ENCODE measurements at places on chromosomes 1 and 21.

GRCh38 chr1:60280256-60280655, 206.7 kb upstream of the C1orf87 start:
- no peak overlapping the region for H3K4me3 ChIP-seq
- no peak overlapping the region for H3K27ac ChIP-seq
- H3K4me1 ChIP-seq: peaks cover 6% of the 10 kb centered on the region
- DNase-seq: no peak
- no peaks in the 10 kb centered on the region for H3K27me3 ChIP-seq

- H3K27me3 ChIP-seq: no peaks in the 10 kb centered on the region
- no peak overlapping the region for H3K4me3 ChIP-seq
- H3K4me1 ChIP-seq: no peaks in the 10 kb centered on the region
- H3K27ac ChIP-seq: no peak overlapping the region
- H3K36me3 ChIP-seq: no peaks in the 10 kb centered on the region
These were observed 14.3 kb downstream of the SLC6A9 start for GRCh38 chr1:44016890-44017400.

DNA sequence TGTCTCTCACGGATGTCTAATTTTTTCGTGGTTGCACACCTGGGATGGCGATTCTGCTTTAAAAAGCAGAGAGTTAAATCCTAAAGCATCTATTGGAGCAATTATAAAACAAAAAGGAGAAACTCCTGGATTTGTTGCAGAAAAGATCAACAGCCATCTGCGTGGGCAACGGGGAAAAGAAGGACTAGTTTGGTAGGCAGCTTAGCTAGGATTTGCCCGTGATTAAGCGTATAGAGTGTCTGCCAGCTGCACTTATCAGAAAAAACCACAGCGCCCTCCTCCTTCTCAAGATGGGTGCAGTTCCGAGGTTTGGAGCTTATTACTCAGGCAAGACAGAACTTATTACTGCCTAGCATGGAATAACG, 526 bp upstream of the SLC25A24 start:
- DNase-seq: no peak
- H3K4me1 ChIP-seq: peaks cover 27% of the 10 kb centered on the region
- peaks cover 3% of the 10 kb centered on the region for H3K36me3 ChIP-seq
- peak overlapping the region; percentile 96 for H3K27ac ChIP-seq
- H3K4me3 ChIP-seq: peak overlapping the region; percentile 95
- H3K27me3 ChIP-seq: no peaks in the 10 kb centered on the region

- peak; percentile 77 for DNase-seq
- no peaks in the 10 kb centered on the region for H3K27me3 ChIP-seq
- H3K4me1 ChIP-seq: no peaks in the 10 kb centered on the region
- no peaks in the 10 kb centered on the region for H3K36me3 ChIP-seq
- no peak overlapping the region for H3K27ac ChIP-seq
These were observed 9.0 kb downstream of the UMODL1 start for GRCh38 chr21:42079939-42080787.

- H3K36me3 ChIP-seq: no peaks in the 10 kb centered on the region
- DNase-seq: no peak
- no peaks in the 10 kb centered on the region for H3K27me3 ChIP-seq
- H3K27ac ChIP-seq: no peak overlapping the region
These were observed 7.3 kb upstream of the DEDD start for GRCh38 chr1:161139766-161140165.

DNA sequence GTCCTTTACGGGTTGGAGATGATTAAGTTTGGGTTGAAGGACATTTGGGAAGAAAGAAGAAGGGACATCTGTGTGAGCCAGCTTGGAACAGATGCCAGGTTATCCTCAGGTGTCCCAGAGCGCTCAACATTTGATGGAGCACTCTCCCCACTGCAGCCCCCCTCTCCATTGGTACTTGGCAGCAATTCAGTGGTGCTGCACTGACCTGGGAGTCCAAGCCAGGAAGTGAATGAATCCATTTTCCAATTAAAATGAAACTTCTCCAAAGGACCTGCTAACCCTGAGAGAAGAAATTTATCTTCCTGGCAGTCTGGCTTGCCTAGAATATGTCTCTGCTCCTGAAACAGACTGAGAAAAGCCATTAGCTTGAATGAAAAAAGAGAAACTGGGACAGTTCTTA, 67.1 kb downstream of the FGGY start:
- no peak overlapping the region for H3K4me3 ChIP-seq
- H3K4me1 ChIP-seq: peaks cover 8% of the 10 kb centered on the region
- H3K27me3 ChIP-seq: no peaks in the 10 kb centered on the region

All from upper lobe of right lung (tissue), 1 donor.